CD4-positive, alpha-beta T cell treated with Interferon alpha-2 for 1 hour (primary cell): ENCODE measurements at places on chromosomes 5 and 9.

GRCh38 chr5:76331126-76331525 is 72.0 kb upstream of the IQGAP2 start:
- DNase-seq = no peak

DNA sequence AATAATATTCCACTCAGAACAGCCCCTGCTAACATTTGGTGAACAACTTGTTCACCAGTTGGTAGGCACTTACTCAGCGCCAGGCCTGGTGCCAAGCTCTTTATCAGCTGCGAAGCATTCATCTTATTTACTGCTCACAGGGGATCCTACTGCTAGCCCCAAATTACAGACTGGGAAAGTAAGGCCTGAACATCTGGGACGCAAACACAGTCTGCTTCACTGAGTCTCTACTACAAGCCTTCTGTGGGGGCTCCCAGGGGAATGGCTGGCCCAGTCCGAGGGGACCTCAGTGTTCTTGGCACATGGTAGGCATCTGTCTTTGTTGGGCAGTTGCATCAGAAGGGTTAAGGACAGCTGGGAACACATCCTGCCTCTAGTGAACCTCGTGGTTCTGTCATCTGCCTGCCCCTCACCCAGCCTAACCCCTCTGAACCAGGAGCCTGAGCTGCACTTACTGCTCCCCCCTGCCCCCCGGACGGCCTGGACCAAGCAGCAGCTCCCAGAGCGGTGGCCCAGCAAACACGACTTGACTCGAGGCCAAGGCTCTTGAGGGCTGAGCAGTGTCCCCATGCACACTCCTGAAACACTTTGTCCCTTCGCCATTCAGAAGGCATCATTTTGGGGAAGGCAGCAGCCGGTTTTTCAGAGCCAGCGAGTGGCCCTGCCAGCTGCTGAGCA is at the start of gene PHYHD1:
PHYHD1 (plus strand) TSS at position 602 of the 678 bp plus-strand sequence. CDS start 1,342 bp downstream, outside the sequence.
- no peak for DNase-seq

- no peak for DNase-seq
These were observed 30.7 kb downstream of the OR2V1 start for GRCh38 chr5:181100121-181100875.

GRCh38 chr9:124676159-124676551 is 95.0 kb downstream of the NR6A1 start:
- DNase-seq = no peak

DNA sequence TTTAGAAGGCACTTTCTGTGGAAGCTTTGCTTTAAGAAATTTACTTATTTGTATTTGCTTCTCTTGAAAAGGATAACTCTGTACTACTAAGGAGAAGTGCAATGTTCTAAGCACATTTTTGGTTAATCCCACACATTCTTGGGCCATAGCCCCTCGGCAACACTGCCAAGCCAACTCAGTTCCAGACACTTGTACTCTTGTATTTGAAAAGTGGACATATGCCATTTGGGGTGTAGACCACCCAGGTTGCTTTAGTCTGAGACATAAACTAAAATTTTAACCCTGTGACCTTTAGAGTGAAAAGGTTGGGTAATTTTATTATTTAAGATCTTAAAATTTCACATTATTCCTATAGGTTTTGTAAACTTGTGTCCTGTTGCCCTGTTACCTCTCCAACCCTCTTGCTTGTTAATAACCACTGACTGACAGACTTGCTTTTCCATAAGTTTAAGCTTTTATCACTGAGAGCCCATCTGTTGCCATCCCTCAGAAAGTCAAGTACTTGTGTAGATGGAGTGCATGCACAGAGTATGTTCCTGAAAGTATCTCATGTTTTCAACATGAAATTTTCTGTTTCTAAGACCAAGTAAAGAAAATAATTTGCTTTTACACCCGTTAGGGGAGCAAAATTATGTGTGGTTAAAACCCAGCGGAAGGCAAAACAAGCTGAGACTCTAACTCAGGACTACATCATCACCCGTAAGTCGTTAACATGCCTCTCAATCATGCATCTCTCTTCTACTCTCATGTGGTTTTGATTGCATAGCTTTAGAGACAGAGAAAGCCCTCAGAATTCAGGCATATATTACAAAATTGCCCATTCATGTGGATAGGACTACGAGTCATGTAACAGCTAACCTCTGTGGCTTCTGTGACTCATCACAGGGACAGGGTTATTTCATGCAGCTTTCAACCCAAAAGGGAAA is 117.3 kb downstream of the GDNF start:
- DNase-seq = no peak

DNA sequence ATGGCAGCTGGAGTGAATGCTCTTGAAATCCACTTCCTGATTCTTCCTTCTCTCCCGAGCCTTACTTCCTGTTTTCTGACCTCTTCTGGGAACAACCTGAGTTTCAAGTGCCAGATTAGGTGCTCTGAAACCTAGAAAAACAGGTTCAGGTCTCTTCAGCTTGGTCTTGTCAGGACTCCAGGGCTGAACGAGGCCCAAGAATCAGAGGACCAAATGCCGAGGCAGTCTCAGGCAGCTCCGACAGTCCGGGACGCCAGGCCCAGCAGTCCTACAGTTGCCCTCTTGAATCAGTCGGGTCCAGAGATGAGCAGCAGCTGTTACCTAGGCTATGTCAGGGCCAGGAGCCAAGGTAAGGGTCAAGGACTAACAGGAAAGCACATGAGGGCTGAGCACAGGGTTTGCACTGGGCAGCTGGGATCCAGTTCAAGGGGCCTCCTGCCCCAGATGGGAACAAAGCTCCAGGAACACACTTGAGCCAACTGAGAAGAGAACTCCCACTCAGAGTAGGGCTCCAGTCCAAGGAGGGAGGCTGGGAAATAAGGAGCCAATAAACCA is 38.3 kb upstream of the ADRA1B start:
- no peak for DNase-seq

GRCh38 chr5:158064334-158065123 is 205.6 kb upstream of the CLINT1 start:
- DNase-seq = no peak
